SW480 (cell line): ENCODE measurements at places on chromosomes 7 and 10.
A peak's percentile ranks its signal among the peaks of the same experiment; 100 is the strongest.

DNA sequence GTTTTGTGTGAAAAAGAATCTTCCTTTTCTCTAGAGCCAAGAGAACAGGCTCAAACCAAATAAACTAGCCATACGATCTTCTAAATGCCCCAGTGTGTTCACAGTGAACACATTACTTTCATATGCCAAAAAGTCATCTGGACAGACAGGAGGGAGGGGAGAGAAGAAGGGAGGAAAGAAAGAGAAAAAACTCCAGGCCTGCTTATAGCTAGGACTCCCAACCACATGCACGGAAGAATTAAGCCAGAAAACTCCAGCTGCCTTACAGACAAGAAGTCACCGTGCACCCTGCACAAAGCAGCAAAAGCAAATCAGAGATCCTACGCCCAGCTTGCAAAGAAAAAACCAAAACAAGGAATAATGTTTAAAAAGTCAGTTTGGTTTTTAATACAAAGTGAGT is 34.3 kb downstream of the SNX8 start:
- DNase-seq: no peak

- no peak for DNase-seq
These were observed 1.8 kb downstream of the FOXI2 start for GRCh38 chr10:127738512-127739424.

GRCh38 chr10:12635127-12635541 is 285.8 kb downstream of the CAMK1D start:
- no peak for DNase-seq

GRCh38 chr10:58293989-58294388 is 25.0 kb downstream of the CISD1 start:
- DNase-seq: no peak

GRCh38 chr10:106089855-106090254 is 1074.7 kb downstream of the SORCS1 start:
- no peak for DNase-seq

DNA sequence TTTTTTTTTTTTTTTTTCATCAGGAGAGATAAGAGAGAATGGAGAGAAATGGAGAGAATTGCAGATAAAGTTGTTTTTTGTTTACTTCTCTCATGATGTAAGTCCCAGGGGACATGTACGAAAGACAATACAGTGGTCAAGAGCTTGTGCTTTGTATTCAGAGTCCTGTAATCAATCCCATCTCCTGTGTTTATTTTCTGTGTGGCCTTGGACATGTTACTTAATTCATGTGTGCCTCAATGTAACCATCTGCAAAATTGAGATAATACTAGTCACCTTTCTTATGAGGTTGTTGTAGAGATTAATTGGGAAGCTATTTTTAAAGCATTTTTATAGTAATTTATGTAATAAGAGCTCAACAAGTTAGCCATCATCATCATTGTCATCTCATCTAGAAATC is 117.5 kb downstream of the CDK14 start:
- no peak for DNase-seq

DNA sequence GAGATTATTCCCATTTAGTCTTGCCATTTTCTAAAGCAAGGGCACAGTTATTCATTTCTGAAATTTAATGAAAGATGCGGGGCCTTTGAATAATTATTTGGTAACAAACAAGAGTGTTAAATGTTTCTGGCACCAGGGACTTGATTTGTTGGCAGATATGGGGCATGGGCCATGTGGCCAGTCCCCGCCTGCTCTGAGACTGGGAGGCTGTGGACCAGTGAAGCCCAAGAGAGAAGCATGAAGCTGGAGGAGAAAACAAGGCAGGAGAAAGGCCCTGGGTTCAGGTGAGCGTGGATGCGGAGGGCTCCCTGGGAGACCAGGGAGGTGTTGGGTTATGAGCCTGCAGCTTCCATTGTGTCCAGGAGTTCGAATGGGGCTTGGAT is 378.5 kb downstream of the TCERG1L start:
- DNase-seq: no peak

GRCh38 chr10:19629567-19629966 is 186.7 kb upstream of the PLXDC2 start:
- DNase-seq: no peak

GRCh38 chr10:132958883-132959558 is 16.7 kb upstream of the CFAP46 start:
- DNase-seq: no peak

DNA sequence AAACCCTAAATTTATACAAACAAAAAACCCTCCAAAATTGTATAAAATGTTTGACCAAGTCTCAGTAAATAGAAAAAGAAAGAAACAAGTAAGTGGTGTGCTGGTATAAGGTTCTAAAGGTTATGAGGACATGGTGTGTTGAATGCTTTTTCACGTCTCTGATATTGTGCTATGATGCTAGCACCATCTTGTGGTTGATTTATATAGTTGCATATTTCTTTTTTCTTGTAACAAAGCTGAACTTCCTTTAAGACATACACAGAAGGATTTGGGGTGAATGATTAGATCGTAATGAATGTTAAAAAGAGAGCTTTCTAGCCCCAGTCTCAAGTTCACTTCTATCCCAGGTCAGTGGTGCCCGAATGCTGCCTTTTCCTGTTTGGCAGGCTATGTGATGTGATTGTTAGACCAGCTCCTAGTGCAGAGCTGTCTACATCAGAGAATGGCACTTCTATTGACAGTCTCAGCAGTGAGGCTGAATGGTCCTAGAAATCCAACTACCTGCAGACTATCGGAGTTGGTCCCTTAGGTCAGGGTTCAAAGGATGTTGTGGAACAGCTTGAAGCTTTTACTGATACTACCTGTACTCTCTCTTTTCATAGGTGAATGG is 25.0 kb downstream of the VTI1A start:
- peak; percentile 72 for DNase-seq

DNA sequence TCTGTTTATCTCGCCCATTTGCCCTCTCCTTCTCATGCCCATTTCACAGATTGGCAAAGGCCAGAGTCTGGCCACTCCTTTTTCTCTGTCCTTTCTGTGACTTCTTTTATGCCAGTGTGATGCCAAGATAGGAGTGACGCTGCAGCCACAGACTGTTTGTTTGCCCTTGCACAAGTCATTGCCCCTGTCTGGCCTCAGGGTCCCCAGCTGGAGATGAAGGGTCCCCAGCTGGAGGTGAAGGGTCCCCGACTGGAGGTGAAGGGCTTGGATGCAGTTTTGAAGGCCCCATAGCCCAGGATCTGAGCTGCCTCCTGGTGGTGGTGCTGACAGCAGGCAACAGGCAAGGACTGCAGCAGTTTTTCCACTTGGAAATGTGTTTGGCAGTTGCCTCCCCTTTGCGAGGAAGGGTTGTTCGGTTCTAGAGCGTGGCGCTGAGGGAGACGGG is 50.8 kb upstream of the SLC29A3 start:
- no peak for DNase-seq

GRCh38 chr10:88456730-88457129 is 126.4 kb downstream of the RNLS start:
- no peak for DNase-seq

- DNase-seq: no peak
These were observed 61.7 kb downstream of the TCF7L2 start for GRCh38 chr10:113011592-113012374.

- no peak for DNase-seq
These were observed 24.4 kb upstream of the ETV1 start for GRCh38 chr7:14013898-14014297.

GRCh38 chr7:92205987-92206386 is 27.0 kb upstream of the LRRD1 start:
- no peak for DNase-seq

- no peak for DNase-seq
These were observed 61.8 kb downstream of the ADD3 start for GRCh38 chr10:110069502-110069982.

DNA sequence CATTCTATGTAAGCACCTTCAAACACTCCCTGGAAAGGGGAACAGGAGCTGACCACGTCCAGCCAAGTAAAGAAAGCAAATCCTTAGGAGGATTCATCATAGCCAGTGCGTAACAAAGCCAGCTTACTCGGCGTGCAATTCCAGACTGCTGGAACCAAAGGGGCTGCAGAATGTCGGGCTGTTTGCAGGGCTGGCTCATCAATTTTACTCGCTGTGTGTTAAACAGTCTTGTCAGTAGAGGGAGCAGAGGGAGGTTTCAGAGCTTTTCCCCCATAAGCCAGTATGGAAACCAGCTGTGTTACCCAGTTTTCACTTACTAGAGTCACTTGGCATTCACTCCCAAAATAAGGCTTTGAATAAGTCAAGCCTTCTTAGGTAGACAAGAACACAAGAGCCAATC is 127.1 kb downstream of the KMT2E start:
- peak; percentile 48 for DNase-seq

GRCh38 chr7:151459726-151460473 is 20.0 kb upstream of the CRYGN start:
- DNase-seq: peak; percentile 95

- no peak for DNase-seq
These were observed 19.3 kb downstream of the CACNB2 start for GRCh38 chr10:18159557-18159956.

DNA sequence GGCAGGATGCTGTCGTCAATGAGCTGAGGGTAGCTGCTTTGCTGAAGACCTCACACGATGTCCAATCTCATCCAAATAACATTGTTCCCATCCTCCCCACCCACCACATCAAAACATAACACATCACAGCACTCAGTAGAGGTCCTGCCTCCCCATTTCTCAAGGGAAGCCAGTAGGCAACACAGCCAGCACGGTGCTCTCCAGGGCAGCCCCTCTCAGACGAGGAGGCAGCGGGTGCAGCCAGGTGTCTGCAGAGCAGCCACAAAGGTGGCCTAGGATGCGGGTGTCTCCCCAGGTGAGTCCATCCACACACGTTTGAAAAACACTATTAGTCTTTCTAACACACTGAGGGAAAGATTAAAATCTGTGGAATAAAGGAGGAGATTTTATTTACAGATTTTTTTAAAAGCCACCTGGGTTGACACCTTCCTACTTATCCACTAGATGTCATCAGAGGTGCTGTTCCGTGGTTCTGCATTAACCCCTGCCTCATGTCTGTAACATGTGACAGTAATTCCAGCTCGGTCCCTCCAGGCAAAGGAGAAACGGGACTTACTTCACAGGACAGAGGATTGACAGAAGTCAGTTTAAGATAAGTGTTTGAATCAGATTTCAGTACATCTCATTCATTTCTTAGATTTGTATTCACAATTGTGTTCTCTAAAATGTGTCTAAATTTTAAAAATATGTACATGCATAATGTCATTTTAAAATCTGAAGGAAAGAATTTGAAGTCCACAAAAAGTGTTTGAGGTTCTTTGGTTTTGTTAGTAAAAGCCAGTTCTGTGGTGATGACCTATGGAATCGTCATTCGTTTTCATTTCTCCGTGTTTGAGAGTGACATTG is 68.0 kb downstream of the LANCL2 start:
- peak; percentile 87 for DNase-seq

- DNase-seq: no peak
These were observed 283.4 kb downstream of the GFRA1 start for GRCh38 chr10:115989621-115990020.

DNA sequence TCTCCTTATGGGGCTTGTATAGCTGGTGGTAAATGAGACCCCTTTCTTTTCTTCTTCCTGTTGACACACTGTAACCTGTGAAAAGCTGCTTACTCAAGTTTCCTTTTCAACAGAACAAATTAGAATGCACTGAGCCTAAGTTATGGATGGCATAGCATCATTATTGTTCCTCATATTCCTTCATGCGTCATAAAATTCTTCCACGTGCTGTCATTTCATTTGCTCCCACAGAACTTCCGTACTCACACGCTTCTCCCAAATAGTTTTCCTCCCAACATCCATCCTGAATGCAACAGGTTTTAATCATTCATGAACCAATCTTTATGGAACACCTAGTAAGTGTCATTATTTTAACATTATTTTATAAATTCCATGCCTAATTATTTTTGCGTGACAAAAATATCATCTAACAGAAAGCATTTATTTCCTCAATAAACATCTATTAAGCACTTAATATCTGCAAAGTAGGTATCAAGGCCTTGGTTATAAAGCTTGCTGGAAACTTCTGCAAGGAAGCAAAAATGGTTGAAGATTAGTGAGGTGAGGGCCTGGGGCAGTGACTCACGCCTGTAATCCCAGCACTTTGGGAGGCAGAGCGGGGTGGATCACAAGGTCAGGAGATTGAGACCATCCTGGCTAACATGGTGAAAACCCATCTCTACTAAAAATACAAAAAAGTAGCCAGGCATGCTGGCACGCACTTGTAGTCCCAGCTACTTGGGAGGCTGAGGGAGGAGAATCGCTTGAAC is 18.9 kb upstream of the SEPTIN7 start:
- no peak for DNase-seq

DNA sequence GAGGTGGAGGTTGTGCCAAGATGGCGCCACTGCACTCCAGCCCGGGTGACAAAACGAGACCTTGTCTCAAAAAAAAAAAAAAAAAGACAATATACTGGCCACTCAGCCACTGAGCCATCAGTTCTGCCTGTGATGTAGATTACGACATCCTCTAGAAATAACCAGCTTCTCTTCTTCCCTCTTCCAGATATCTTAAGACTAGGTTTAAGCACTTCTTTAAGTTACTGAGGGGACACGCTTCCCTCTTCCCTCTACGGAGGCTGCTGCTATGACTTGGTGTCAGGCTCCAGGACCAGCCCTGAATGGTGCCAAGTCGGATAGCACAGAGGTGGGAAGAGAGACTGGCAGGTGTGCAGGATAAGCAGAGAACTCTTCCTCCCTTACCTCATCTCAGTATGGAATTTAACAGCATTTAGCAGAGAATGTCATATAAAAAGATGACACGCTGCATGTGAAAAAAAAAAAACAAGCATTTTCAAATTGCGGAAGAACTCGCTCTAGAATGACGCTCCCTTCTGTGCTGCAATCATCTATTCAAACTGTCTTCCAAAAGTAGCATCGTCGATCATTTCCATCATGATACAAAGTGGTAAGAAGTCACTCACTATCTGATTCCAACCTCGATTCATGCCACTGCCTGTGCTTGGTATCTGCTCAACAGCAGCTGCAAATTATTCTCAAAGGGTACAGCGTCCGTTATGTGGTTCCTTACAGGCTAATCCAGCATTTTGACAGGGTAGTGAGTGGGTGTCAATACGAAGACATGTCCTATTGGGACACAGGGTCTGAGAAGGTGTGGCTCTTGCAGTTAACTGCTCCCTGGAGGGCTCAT is 13.8 kb downstream of the DAGLB start:
- DNase-seq: no peak

- DNase-seq: no peak
These were observed 539 bp downstream of the PTCD1 start for GRCh38 chr7:99437946-99438572.

DNA sequence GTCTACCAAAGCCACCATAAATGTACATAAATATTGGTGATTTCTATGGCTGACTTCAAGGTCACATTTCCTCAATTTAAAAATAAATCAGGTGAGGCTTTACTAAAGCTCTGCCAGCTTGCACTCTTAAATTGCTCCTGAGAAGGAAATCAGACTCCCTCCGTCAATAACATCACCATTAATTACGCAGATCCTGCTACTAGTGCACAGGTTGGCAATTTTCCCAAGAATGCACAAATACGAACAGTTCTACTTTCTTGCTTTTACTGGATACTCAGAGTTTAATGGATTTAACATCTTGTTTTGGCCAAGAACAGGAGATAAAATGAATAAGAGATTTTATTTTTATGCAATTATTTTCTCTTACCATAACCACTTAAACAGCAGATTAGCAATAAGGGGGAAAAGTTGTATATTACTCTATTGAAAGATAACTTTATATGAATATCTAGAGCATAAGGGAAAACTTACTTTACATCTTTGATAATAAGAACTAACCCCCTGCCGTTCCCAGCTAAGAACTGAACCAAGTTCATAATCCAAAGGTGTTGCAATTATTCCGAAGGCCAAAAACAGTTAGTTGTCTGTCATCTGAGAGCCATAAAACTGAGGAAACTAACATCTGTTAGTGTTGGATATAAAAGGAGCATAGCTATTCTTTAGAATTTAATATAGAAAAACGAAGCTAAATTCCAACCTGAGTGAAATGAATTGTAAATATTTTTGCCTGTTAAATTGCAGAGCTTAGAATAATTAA is 140.5 kb downstream of the TWIST1 start:
- no peak for DNase-seq
